T47D (cell line): ENCODE measurements at places on chromosomes 1 and 21.

- no peak for DNase-seq
Measured at GRCh38 chr1:245316784-245317183, 162.0 kb downstream of the KIF26B start.

DNA sequence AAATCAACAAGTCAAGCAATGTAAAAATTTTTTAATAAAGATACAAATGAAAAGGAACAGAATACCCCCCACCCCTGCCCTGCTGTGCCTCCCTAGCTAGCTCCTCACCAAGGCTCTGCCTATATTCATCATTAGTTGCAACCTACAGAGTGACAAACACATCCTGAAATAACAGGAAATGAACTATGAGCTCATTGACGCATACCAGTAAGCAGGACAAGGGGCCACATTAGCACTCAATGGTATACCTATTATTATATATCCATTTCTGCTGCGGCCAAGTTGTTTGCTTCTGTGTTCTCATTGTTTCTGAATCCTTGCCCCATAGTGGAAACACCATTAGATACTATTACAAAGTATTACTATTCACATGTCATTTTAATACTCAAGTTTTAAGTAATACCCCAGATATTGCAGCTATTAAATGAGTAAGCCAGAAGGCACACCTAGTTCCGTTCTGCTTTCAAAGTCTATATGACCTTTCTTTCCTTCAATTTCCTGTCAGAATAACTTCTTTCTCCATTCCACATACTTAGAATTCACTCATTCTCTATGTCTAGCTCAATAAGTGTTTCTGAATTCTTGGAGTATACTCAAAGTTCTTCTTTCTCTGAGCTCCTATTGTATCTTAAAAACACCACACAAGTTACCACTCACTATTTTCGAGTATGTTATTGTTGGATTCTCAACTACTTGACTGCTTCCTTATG, 1214.9 kb downstream of the PLA2G4A start:
- no peak for DNase-seq

DNA sequence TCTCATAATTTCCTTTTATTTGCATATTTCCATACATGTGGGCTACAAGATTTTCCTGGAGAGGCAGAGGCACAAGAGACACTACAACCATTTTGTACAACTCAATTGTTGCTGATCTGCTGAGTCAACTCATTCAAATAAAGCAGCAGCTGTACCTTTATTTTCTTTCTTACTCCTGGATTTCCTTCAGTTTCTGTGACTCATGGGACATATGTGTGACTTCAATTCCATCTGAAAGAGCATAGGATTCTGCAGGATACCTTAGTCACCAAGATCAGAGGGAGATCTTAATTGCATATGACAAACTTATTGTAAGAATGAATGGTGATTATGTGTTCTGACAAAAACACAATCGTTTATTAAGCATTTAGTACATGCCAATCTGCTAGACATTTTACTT, 2219.4 kb downstream of the NCAM2 start:
- DNase-seq: no peak

DNA sequence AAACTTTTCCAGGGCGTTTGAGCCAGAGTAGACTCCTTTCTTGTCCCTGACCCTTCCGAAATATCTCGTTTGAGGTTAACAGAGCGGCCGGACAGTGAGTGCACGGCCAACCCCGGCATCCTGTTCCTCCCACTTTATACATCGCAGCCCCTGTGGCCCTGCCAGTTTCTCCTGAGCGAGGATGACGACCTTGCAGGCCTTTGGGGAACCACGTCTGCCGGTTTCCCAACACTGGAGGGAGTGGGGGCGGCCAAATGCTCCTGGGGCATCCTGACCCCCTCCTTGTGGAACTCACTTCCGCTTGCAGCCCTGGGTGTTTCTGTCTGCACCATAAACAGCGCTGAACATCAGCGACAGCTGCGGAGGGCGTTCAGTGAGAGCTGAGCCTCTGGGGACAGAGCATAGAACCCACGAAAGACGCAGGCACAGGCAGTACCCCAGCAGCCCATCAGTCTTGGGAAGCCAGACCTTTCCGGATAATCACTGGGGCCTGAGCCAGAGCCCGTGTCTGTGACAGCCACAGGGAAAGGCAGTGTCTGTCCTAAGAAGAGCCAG, 4.8 kb upstream of the KCNAB2 start:
- DNase-seq: no peak

DNA sequence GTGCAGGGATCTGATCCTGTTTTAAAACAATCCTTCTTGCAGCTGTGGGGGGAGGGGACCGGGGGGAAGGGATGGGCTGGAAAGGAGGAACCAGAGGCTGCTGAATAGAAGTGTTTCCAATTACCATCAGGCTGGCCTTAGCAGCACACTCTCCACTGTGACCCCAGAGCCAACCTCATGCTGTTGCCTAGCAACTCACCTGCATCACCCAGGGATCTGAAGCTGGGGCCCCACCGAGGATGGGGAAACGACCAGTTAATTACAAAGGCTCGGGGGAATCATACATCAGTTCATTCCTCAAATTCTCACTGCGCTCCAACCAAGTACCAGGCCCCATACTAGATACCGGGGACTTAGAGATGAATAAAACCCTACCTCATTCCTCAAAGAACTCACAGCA, 11.9 kb upstream of the GPX7 start:
- DNase-seq: no peak

- peak; percentile 9 for DNase-seq
Measured at GRCh38 chr21:16815243-16815642, 697.6 kb upstream of the CXADR start.

DNA sequence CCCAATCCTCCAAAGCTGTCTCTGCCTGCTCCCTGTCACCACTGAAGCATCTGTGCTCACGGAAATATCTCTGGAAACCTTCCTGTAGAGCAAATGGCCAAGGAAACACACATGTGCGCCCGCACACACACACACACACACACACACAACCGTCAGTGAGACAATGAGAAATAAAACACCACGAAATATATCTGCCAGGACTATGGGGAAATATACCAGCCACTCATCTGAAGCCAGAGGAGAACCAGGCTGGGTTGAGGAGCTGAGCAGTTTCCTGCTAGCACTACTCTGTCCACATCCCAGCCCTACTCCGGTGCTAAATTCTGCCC, 25.1 kb upstream of the PLXNA2 start:
- no peak for DNase-seq

GRCh38 chr1:116948046-116948445, 38.3 kb downstream of the PTGFRN start:
- DNase-seq: no peak

- DNase-seq: no peak
Measured at GRCh38 chr1:167221126-167221737, 546 bp downstream of the POU2F1 start.

DNA sequence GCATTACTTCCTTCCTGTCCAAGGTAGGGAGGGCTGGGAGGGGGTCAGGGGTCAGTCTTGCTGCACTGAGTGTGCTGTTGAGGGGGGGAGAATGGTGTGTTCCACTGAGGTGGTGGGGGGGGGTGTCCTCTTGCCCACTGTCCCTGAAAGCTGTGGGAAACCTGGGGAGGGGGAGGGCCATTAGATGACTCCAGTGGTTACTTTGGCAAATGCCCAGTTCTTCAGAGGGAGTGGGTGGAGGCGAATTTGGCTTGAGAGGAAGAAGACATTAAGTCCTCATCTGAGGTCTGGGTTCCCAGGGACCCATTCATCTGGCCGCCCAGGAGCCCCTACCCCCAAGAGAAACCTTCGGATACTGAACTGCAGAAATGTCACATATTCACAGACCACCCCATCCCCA, 36.2 kb downstream of the MEF2D start:
- DNase-seq: no peak

DNA sequence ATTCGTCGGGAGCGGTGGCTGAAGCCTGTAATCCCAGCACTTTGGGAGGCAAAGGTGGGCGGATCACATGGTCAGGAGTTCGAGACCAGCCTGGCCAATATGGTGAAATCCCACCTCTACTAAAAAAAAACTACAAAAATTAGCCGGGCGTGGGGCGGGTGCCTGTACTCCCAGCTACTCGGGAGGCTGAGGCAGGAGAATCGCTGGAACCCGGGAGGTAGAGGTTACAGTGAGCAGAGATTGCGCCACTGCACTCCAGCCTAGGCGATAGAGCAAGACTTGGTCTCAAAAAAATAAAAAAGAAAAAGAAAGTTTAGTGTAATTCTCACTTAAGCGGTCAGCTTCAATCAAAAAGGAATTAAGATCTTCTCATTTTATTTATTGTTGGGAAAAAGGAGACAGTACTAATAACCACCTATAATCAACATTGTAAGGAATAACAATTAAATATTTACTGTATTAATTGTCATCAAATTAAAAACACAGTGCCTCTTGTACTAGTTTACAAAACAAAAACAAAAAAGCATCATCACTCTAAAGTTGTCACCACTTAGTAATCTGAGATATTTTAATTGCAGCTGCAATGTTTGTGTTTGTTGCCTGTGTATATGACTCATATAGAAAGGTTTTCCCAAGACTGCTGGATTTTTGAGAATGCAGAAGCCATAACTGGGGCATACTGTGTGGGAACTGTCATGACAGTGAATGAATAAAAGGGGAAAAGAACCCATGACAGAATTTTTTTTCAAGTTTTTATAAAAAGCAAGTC, 3.7 kb downstream of the FBXO42 start:
- no peak for DNase-seq

GRCh38 chr21:32597205-32597604, 11.9 kb upstream of the TCP10L start:
- DNase-seq: no peak

DNA sequence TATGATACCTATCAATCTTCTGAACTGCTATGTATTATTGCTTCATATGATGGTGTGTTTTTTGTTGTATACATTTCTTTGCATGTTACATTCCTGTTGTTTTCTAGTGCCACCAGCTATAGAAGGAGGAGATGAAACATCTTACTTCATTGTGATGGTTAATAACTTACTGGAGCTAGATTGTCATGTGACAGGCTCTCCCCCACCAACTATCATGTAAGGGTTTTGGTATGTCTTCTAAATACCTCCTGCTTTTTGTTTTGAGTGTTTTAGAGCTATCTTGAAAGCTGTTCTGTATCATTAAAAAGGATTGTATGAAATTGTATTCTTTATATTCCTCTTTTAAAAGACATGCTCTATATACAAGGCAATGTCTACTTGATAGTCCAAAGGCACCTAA, 282.7 kb downstream of the HMCN1 start:
- no peak for DNase-seq

- DNase-seq: no peak
Measured at GRCh38 chr1:62637392-62638105, 40.2 kb downstream of the ANGPTL3 start.

DNA sequence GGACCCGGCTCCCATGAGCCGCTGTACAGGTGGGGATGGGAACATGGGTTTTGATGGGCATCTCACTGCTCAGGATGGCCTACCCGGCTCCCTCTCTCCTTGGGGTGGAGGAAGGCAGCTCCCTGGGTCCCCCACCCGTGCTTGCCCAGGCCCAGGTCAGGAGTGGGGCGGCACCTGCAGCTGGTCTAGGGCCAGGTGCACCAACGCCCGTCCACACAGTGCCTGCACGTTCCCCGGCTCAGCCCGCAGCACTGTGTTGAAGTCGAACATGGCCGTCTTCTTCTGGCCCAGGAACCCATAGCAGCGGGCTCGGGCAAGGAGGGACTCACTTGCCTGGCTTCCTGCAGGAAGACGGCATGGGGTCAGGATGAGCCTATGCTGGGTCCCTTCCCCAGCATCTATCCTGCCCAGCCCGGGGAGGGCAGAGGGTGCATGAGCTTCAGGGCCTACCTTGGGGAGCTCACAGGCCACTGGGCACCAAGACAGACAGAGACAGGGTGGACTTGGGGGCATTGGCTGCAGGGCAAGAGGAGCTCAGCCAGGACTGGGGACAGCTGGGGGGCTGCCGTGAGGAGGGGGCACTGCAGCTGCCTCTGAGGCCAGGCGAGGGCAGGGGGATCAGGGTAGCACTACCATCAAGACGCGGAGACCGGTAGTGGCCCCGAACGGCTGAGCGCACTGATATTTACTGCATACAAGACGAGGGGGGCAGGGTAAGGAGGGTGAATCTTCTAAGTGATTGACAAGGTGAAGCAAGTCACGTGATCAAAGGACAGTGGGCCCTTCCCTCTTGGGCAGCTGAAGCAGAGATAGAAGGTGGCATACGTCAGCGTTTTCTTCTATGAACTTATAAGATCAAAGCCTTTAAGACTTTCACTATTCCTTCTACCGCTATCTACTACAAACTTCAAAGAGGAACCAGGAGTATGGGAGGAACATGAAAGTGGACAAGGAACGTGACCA, 17.8 kb downstream of the TTC34 start:
- no peak for DNase-seq

DNA sequence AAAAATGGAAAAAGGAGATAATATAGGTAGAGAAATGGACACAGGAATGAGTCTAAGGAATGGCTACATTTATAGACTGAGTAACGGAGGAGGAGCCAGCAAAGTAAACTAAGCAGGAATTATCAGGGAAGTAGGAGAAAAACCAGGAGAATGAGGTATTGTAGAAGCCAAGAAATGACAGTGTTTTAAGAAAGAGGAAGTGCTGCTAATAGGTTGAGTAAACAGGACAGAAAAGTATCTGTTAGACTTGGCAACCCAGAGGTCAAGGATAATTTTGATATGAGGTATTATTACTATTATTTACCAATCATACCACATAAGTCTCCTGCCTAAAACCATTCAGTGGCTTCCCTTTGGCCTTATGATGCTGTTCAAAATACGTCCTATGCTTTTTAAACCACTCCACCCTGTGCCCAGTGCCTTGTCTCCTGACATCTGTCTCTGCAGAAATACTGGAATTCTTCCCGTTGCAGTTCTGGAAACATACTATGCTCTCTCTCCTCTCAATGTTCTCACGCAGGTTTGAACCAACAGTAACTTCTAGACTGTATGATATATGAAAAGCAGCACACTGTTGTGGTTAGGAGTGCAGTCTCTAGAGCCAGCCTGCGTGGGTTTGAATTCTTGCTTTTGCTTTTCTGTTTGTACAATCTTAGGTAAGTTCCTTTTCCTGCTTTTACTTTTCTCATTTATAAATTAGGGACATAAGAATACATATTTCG, 24.6 kb upstream of the NEK7 start:
- no peak for DNase-seq

GRCh38 chr1:18192974-18193373, 85.4 kb downstream of the IGSF21 start:
- no peak for DNase-seq

GRCh38 chr1:208829595-208829994, 585.4 kb upstream of the PLXNA2 start:
- DNase-seq: no peak

GRCh38 chr1:114690148-114690547, 5.2 kb downstream of the AMPD1 start:
- no peak for DNase-seq

- DNase-seq: no peak
Measured at GRCh38 chr1:116908820-116909511, 750 bp upstream of the PTGFRN start.

DNA sequence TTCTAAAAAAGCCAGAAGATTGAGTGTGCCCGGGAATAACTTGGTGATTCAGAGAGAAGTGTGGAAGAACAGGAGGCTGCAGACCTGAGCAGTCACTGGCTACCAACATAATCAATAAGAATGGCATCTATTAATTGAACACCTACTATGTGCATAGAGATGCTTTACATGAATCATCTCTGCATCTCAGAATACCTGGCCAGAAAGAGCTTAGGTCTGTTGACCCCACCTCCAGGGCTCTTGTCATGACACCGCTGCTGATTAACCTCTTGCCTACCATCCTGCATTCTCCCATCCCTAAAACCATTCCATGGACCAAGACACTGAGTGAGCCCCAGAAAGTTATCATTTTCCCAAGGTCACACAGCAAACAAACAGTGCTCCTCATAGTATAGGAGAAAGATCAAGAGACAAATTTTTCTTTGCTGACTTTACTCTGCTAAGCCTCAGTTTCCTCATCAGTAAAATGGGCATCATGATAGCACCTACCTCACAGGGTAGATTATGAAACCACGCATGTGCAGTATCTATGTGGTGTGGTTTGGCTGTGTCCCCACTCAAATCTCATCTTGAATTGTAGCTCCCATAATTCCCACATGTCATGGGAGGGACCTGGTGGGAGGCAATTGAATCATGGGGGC, 16.3 kb upstream of the PINK1 start:
- DNase-seq: no peak
